ENCODE measurements at places on chromosomes 13 and 19.
A peak's percentile ranks its signal among the peaks of the same experiment; 100 is the strongest.

GRCh38 chr19:18649371-18650020, 12.7 kb downstream of the KLHL26 start:
- no peak for DNase-seq

GRCh38 chr13:77362166-77362565, 35.3 kb upstream of the MYCBP2 start:
- DNase-seq, result no peak

GRCh38 chr13:34458756-34459715, 483.0 kb upstream of the NBEA start:
- no peak for DNase-seq

DNA sequence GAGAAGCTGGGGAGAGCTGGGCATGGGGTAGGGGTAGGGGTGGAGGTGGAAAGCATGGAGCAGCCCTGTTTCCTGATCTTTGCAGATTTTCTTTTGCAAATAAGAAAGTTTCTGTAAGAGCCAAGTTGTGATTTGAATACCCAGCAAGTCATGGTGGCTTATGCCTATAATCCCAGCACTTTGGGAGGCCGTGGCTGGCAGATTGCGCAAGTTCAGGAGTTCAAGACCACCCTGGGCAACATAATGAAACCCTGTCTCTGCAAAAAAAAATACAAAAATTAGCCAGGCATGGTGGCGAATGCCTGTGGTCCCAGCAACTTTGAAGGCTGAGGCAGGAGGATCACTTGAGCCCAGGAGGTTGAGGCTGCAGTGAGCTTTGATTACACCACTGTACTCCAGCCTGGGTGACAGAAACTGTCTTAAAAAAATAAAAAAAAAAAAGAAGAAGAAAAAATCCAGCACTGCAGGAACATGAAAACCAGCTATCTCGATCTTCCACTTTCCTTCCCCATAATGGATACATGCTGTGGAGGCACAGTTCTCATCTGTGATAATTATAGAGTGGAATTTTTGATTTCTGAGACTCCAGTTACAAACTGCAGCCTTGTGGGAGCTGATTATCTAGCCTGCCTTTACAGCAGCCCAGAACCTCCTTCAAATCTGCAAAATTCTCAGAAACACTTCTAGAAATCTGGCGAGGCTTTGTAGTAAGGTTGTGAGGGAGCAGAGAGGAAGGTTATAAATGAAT, 12.1 kb upstream of the TEX26 start:
- no peak for DNase-seq

GRCh38 chr19:32063601-32064000, 281.8 kb upstream of the ZNF507 start:
- DNase-seq, result no peak

GRCh38 chr19:1512671-1513498, at the start of gene ADAMTSL5:
ADAMTSL5 (minus strand) TSS chr19:1513019; CDS start chr19:1510943, 2,076 bp downstream.
- DNase-seq, result peak; percentile 56

DNA sequence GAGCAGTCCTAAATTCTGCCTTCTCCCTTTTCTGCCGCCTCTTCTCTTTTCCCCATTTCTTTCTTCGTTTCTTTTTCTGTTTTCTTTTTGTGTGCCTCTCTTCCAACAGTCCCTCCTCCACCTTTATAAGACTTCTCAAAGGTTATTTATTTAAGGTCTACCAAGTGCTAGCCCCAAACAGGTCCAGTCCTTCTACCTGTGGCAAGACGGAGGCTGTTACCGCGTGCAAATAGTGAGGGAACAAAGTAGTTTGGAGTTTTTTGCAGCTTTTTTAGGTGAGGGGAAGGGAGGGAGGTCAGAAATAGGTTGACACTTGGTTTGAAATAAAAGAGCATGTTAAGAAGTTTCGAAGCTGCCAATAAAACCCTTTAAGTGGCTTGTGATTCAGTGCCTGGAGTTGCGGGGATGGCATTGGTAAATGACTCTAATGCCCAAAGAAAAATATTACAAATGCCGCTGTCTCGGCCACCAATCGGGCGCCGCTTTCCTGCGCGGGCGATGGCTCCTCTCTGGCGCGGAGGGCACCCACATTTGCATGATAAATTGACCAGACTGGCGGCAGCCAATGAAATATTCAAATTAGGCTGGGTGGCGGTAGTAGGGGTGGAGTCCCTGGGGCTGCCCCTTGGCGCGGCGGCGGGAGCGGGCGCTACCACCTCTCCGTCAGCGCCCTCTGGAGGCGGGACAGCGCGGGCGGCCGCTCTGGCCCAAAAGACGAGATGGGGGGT, 7.5 kb upstream of the TSHZ3 start:
- peak; percentile 55 for DNase-seq

DNA sequence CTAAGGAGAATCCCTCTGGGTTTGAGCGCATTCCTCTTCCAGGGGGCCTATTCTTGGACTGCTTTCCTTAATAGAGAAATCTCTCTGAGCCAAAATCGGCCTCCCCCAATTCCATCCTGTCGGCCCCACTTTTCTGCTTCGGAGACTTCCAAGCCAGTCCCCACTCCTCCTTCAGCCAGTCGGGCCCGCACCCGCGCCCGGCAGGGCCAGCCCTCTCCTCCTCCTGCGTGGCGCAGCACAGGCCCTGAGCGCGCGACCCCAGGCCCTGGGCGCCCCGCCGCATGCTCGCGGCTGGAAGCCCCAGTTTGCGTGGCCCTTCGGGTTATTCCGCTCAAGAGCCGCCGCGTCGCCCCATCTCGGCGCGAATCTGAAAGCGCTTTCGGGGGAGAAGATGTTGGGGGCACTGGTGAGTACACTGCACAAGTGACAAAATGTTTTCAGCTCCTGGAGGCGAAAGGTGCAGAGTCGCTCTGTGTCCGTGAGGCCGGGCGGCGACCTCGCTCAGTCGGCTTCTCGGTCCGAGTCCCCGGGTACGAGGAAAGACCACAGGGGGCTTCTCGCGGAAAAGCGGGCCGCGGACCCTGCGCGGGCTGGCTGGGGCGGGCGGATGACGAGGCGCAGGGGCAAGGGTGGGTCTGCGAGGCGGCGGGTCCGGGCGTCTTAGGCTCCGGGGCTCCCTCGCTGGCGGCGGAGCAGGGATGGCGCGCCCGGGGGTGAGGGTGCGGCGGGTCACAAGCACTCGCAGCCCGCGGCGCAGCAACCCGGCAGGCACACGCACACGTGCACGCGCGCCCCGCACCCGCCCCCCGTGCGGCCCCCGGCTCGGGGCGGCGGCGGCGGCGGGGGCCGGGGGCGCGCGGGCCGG, at the start of gene IL17D:
Gene IL17D (plus strand): TSS at position 785 of the 865 bp plus-strand sequence. CDS start 303 bp downstream, outside the sequence.
- DNase-seq, result no peak

- DNase-seq, result no peak
Measured at GRCh38 chr19:20664901-20665781, 3.8 kb upstream of the ZNF626 start.

DNA sequence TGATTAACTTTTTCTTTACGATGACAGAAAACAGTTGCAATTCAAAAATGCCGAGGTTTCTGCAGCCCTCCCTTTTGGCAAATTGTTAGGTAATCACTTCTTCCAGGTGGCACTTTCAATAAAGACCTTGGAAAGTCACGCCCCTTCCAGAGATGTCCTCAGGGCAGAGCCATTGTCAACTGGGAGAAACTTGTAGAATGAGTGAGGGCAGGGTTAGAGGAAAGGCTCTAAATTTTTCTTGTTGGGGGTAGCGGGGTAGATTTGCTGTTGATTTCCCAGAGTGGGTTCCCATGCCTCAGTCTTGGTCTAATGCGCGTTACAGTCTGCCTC, 421.1 kb downstream of the FGF9 start:
- no peak for DNase-seq

- no peak for DNase-seq
Measured at GRCh38 chr13:59301174-59301567, 862.6 kb downstream of the DIAPH3 start.

DNA sequence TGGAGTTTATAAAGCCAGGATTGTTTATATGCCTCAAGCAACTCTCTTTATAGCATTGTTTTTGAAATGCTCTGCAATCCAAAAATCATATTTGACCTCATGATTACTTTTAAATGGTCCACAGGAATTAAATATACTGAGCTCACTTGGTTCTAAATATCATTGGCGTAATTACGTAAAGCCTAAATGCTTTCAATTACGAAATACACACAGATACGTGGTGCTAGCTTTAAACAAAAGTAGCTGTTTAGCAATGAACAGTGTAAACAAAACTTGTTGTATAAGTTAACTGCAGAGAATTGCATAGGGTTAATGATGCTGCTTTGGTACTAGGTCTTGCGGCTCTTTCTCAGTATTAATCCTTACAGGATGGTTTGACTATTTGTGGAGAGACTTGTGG, 346.6 kb downstream of the COG6 start:
- DNase-seq, result no peak

- no peak for DNase-seq
Measured at GRCh38 chr19:6100284-6100915, 9.9 kb downstream of the RFX2 start.

DNA sequence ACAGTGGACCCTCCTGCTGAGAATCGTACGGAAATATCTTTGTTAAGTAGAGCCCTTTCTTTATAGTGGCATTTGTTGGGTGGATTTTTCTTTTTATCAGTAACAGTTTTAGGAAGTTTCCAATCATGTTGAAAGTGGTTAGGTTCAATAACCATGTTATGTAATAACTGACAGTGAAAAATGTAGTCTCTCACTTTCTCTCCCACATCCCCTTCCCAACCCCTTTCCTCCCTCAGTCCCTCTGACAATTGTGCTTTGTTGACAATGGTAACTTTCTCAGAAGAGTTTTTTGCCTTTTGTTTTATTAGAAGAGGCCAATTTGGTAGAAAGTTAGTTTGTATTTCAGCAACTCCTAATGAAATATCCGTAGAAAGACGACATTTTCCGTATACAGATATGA, 77.8 kb upstream of the SLAIN1 start:
- DNase-seq, result no peak
